NCI-H446 treated with DMSO at 0.1 percent for 48 hours (cell line): ENCODE measurements at places on chromosomes 2 and 18.

GRCh38 chr2:121699421-121700333 is 37.0 kb downstream of the NIFK start:
- DNase-seq = no peak

- DNase-seq = no peak
These were observed 1109.2 kb downstream of the LRP1B start for GRCh38 chr2:141021611-141022010.

- no peak for DNase-seq
These were observed 18.2 kb upstream of the DAW1 start for GRCh38 chr2:227853204-227853629.

DNA sequence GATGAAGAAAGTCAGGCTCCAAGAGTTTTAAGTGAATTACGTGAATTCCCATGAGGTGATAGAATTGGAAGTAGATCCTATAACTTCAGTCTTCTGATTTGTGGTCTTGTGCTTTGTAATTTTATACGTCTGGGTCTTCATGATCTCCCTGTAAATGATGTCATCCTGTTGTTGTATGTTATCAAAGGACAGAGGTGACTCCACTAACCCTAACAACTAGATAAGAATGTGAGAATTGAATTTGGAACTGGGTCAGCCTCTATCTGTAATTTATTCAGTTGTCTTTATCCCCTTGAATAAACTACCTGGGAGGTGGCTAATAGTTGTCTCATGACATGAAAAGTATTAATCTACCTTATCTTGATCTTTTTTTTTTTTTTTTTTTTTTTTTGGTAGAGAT is 86.4 kb upstream of the B3GNT2 start:
- no peak for DNase-seq

- no peak for DNase-seq
These were observed 2.8 kb upstream of the SULT6B1 start for GRCh38 chr2:37191253-37191652.

GRCh38 chr2:7237466-7237865 is 320.3 kb downstream of the RNF144A start:
- DNase-seq = no peak

DNA sequence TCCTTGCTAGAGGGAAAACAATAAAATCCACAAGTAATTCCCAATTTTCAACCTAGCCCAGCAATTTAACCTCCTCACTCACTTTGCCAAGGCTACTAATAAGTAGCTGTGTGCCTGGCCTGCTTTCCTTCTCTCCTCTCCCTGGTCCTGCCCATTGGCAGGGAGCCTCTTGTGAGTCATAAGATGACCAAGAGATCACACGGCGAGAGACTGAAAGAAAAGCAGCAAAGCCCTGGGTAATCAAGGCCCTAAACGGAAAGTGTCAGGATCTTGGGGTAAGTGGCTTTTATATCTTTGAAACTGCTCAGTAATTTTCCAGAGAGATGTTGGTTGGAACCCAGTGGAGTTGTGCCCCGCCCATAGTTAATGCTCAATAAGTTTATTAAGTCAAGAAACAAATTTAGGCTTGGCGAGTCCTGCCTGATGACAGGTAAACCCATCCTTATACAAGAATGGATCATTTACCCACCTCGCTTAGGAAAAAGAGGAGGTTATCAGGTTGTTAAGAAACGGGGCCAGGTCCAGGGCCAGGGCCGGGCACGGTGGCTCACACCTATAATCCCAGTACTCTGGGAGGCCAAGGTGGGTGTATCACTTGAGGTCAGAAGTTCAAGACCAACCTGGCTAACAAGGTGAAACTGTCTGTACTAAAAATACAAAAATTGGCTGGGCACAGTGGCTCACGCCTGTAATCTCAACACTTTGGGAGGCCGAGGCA is 10.0 kb upstream of the ADAM17 start:
- peak; percentile 63 for DNase-seq

GRCh38 chr2:26847307-26847654 is 651 bp upstream of the DPYSL5 start:
- no peak for DNase-seq

DNA sequence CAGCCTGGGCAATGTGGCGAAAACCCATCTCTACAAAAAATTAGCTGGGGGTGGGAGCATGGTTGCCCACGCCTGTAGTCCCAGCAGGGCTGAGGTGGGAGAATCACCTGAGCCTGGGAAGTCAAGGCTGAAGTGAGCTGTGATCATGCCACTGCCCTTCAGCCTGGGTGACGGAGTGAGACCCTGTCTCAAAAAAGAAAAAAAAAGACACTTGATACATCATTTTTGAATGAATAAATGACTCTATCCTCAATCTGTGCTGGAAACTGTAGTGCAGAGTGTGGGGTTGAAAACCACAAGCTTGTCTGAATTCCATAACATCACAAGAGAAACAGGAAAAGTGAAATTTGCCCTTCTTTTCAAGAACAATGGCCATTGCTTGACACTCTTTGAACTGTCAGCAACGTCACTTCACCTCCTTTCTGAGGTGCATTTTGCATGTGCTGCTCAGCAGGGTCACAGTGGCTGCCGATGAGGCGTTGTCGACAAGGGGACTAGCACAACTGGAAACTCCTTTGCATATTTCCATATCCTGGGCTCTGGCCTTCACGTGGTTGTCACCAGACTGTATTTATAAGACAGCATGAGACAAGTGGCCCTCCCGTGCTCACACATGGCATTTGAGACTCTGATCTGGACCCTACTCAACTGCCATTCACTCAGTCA is 54.2 kb downstream of the DDX1 start:
- DNase-seq = no peak

- DNase-seq = no peak
These were observed 24.3 kb downstream of the OSBPL1A start for GRCh38 chr18:24373328-24373727.

DNA sequence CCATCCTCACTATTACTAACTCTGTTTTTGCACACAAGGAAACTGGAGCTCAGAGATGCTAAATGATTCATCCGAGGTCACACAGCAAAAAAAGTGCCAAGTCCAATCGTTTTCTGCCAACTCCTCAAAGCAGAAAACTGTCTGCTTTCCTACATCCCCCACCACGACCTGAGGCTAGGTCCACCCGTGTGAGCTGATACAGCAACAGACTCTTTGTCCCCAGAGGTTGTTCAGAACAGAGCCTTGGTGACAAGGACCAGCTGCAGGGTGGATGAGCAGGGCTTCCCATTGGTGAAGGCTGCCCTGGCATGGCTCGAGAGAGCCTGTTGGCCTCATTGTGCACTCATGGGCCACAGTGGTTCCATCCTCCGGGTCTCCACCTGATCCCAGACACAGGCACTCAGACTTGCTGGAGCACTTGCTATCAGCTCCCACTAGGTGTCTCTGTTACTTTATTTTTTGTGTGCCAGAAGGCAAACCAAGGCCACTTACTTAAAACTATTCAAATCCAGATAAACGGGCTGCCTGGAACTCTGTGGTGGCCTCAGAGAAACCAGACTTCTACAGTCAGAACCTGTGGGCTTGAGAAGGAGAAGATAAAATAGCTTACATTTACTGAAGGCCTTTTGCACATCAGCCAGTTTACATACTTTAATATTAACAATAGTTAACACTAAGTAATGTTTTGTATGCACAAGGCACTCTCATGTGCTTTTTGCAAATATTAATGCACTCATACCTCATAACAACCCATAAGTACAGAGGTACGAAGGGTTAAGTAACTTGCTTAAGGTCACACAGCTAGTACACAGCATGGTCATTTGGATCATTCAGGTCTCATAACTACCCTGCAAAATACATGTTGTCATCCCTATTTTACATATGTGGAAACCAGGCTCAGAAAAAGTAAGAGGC is 62.9 kb upstream of the CTIF start:
- DNase-seq = peak; percentile 67

DNA sequence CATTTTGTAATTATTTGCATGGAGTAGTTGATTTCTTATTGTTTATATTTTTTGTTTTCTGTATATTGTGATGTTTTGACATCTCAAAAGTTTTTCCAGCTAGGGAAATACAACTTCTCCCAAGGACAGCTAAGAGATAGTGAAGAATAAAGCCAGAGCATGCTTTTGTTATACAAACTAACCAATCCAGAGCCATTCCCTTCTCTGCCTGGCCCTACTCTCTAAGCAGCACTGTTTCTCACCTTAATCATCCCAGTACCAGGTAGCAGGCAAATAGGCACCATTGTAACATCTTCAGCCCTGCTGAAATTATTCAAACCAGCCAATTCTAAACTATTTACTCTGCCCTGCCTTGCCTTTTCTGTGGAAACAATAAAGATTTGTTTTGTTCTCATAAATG is 1063.4 kb upstream of the CHAC2 start:
- no peak for DNase-seq

- no peak for DNase-seq
These were observed 97.0 kb downstream of the XRCC5 start for GRCh38 chr2:216206041-216206703.

GRCh38 chr18:13564579-13564978 is 161.8 kb downstream of the FAM210A start:
- no peak for DNase-seq

DNA sequence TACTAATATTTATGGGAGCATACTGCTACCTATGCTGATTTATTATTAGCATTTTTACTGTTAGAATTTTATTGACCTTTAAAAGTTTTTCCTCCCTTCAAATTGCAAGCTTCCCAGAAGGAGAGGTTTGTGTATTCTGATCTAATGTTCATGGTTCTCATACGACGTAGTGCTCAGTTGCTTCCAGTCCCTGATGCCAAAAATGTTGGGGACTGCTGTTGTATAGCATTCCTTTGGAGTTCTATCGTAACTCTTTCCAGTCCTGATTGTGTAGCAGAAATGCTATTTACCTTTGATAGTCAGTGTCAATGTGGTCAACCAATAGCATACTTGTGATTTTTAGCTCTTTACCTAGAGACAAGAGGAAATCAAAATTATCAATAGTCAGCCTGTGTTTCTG is 69.5 kb upstream of the ZSWIM2 start:
- DNase-seq = no peak

- DNase-seq = no peak
These were observed 2.0 kb downstream of the NPPC start for GRCh38 chr2:231923951-231924888.

GRCh38 chr2:11746807-11747459 is 501 bp downstream of the LPIN1 start:
- no peak for DNase-seq

DNA sequence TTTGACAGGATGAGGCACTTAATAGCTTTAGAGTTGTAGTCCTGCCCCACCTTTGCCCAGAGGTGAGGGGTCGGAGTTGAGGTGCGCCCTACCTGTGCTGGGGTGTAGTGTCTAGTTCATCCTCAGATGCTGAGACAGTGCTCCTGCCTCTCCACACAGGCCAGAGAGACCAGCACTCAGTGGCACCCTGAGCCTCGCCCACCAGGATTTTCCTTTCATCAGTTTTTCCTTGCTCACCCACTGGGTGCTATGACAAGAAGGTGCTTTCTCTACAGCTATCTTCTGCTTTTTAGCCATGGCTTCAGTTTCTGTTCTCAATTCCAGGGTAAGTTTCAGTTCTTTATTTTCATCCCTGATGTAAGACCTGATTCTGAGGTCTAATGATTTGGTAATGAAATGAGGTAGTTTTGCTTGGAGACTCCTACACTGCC is 16.8 kb upstream of the TMEM131 start:
- DNase-seq = no peak

DNA sequence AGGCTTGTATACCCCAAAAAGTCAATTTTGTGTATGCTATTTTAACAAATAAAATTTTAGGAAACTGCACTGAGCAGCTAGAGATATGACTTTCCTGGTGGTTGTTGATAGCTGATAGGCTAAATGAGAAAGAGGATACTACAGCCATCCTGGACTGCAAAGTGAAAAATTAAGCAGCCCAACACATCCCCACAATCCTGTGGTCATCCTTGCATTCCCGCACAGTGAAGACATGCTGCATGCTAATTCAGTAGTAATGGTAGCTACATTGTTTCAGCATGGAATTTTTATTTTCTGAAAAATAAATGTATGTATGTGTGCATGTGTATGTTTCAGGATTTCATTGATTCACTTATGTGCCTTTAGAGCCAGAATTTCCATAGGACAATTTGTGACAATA is 124.2 kb upstream of the CCDC68 start:
- DNase-seq = no peak
